ENCODE measurements at places on chromosomes 5 and 9.

DNA sequence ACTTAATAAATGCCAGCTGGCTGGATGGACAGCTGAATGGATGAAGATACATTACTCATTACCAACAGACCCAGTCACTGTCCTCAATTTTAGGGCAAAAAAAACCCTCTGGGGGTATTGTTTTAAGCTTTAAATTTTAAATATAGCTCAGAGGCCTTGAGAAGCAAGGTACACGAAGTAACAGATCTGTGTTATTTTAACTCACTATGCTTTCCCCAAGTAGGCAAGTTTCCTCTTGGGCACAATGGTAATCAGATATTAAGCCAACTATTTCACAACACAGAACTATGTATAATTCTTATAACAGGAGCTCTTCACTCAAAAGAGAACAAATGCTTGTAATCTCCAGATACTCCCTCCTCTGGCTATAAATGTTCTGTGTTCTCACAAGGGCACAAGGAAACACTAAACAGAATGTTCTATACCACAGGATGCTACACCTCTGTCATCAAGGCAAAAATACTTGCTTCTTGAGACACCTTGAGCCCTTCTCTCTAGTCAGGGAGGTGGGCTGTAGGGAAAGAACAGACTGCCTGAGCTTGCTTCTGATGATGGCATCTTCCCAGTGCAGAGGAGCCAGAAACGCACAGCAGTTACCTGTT is 443.8 kb downstream of the SPOCK1 start:
- DNase-seq, result no peak

DNA sequence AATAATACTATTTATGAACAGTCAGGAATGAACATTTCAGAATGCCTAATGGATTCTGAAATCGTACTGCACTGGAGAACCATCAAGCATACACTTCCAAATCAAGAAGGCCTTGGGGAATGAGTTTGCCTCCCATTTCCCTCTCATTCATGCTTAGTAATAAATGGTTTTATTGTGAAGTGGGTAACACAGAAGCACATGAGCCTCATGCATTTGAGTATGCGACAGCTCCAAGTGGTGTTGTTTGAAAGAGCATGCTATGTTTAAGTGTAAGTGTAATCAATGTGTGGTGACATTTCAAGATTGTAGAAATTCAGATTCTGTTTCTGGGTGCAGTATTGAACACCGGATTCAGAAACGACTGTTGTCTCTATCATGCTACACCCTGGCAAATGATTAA is 60.0 kb downstream of the SGCD start:
- no peak for DNase-seq

GRCh38 chr9:31089549-31090221 is 1294.8 kb upstream of the ACO1 start:
- no peak for DNase-seq

- peak; percentile 3 for DNase-seq
Measured at GRCh38 chr5:28344836-28345433, 1306.5 kb upstream of the CDH9 start.

DNA sequence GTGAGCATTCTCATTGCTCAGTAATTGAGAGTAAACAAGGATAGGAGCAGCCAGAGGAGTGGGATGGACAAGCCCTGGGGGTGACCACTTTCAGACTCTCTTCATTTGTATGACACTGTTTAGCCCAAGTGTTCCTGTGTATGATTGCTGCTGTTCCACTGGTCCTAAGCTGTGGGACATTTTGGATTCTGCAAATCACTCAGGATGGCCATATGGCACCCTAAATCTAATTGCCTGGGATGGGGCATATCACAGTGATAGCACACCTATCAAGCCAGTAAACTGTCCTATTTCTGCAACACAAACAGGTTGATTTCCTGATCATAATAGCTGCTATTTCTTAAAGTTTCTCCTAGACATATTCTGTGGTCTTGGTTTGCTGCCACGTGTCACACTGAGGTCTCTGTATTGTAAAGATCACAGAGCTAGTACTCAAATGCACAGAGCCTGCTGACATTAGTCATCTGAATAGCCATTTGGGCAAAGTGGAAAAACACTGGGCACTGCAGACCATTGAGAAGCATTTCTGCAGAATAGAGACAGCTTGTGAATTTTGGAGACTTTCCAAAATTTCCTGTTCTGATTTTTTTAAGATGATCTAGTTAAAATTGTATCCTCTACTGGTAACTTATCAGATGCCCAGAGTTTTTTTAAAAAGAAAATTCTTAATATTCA is 320.2 kb downstream of the RFX3 start:
- no peak for DNase-seq

- no peak for DNase-seq
Measured at GRCh38 chr9:77512876-77513275, 135.2 kb downstream of the GNA14 start.

- DNase-seq, result no peak
Measured at GRCh38 chr5:60092671-60093422, 199.3 kb upstream of the PDE4D start.

DNA sequence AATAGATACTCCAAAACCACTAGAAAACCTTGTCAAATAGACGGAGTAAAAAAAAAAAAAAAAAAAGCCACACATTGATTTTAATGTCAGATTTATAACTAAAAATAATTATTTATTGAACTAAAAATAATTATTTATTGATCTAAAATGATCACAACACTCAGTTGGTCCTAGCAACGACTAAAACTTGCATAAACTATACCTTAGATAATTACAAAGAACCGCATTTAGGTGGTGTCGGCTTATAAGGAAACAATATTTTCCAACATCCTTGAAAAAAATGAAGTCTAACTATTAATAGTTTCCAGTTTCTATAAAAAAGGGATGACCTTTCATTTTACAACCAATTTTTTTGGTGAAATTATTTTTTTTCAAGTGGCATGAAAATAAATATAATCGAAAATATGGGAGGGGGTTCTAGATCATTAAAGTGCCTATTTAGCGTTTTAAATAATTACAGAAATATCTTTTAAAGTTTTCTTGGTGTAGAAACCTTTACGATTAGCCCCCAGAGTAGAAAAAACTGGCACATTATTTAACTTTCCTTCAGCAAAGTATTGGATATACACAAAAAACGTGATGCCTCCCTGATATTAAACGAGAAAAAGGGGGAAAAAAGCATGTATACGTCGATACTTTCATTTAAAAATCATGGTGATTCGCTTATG is 3.7 kb downstream of the ARRDC3 start:
- DNase-seq, result no peak

GRCh38 chr5:174529925-174530681 is 194.3 kb upstream of the MSX2 start:
- no peak for DNase-seq

GRCh38 chr9:33364127-33364526 is 38.2 kb downstream of the AQP7 start:
- no peak for DNase-seq

- DNase-seq, result no peak
Measured at GRCh38 chr5:68479524-68479923, 264.0 kb downstream of the PIK3R1 start.

DNA sequence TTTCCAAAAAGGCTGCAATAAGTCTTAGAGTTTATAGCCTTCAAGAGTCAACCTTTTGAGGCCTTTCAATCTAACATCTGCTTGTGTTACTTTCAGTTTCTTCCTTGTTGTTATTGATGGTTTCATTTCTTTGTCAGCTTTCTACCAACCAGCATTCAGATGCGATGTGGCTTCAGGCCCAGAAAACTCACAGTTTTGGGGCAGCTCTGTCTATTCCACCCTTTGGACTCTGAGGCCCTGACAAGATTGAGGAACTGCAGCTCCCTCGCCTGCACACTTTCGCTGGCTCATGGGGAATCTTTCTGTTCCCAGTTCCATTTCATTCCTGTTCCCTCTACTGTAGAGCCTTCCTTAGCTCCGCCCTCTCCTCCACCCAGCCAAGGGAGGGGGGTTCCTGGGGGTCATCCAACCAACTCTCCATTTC is 13.3 kb upstream of the WHRN start:
- no peak for DNase-seq

- no peak for DNase-seq
Measured at GRCh38 chr9:84061613-84062193, 81.1 kb downstream of the RMI1 start.
